Transverse colon (tissue), 4 donors: ENCODE measurements at places on chromosomes 6 and 20.
A peak's percentile ranks its signal among the peaks of the same experiment; 100 is the strongest.

DNA sequence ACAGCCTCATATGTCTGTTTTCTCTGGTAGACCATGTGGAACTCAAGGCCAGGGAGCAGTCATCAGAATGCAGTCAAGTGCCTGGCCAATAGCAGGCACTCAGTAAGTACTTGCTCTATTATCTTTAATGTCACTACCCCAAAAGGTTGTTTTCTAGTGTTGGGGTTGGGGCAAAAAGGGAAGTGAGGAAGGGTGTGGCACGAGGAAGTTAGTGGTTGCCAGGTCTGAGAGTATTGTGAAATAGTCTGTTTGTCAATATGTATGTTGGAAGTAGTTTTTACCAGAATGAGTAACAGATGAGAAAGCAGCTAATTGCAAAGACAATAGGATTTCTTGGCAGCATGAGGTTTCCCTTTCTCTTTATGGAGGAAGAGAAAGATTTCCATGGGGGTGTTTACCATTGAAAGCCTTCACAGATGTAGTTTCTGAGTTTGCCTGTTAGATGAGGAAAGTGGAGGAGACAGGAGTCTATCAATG, 59.5 kb upstream of the ARMH2 start:
- H3K27ac ChIP-seq, result peak overlapping the region; percentile 30
- H3K4me1 ChIP-seq, result peaks cover 25% of the 10 kb centered on the region
- no peak overlapping the region for H3K4me3 ChIP-seq
- H3K27me3 ChIP-seq, result no peaks in the 10 kb centered on the region
- DNase-seq, result peak; percentile 31

DNA sequence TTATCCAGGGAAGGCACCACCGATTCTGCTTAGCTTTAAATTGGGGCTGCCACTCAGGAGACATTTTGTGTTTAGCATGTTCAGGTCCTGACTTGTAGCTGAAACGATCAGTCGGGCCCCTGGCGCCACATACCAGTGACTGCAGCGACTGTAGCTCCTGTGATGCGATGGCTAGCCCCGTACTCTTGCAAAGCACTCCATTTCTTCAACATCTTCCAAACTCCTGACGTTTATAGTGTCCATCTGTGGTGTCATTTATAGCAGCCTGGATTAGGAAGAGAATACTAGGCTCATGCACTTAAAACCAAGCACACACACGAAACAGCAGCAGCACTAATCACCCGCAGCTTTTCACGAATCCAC, 13.0 kb downstream of the POU3F2 start:
- no peak for DNase-seq
- no peaks in the 10 kb centered on the region for H3K36me3 ChIP-seq
- H3K27me3 ChIP-seq, result peaks cover 86% of the 10 kb centered on the region
- H3K27ac ChIP-seq, result no peak overlapping the region
- H3K4me3 ChIP-seq, result no peak overlapping the region

- no peak overlapping the region for H3K4me3 ChIP-seq
- no peak overlapping the region for H3K27ac ChIP-seq
- H3K36me3 ChIP-seq, result no peaks in the 10 kb centered on the region
These were observed 18.5 kb downstream of the CST8 start for GRCh38 chr20:23509247-23509913.

GRCh38 chr6:39073471-39074355, 25.1 kb downstream of the GLP1R start:
- H3K27me3 ChIP-seq, result no peaks in the 10 kb centered on the region
- DNase-seq, result no peak
- H3K4me1 ChIP-seq, result no peaks in the 10 kb centered on the region
- no peak overlapping the region for H3K4me3 ChIP-seq
- H3K36me3 ChIP-seq, result no peaks in the 10 kb centered on the region

GRCh38 chr6:44179648-44180047, 21.0 kb downstream of the CAPN11 start:
- no peak overlapping the region for H3K27ac ChIP-seq
- H3K36me3 ChIP-seq, result no peaks in the 10 kb centered on the region
- no peaks in the 10 kb centered on the region for H3K4me1 ChIP-seq
- H3K4me3 ChIP-seq, result no peak overlapping the region
- DNase-seq, result no peak

GRCh38 chr6:137734875-137735182, 132.2 kb upstream of the TNFAIP3 start:
- H3K36me3 ChIP-seq, result no peaks in the 10 kb centered on the region
- peak overlapping the region; percentile 15 for H3K27ac ChIP-seq
- DNase-seq, result no peak
